ENCODE measurements at places on chromosomes 16 and 17.

- no peak for DNase-seq
Measured at GRCh38 chr17:80886641-80887573, 104.7 kb upstream of the CHMP6 start.

- DNase-seq, result no peak
Measured at GRCh38 chr17:18968345-18968744, 16.4 kb downstream of the SLC5A10 start.

DNA sequence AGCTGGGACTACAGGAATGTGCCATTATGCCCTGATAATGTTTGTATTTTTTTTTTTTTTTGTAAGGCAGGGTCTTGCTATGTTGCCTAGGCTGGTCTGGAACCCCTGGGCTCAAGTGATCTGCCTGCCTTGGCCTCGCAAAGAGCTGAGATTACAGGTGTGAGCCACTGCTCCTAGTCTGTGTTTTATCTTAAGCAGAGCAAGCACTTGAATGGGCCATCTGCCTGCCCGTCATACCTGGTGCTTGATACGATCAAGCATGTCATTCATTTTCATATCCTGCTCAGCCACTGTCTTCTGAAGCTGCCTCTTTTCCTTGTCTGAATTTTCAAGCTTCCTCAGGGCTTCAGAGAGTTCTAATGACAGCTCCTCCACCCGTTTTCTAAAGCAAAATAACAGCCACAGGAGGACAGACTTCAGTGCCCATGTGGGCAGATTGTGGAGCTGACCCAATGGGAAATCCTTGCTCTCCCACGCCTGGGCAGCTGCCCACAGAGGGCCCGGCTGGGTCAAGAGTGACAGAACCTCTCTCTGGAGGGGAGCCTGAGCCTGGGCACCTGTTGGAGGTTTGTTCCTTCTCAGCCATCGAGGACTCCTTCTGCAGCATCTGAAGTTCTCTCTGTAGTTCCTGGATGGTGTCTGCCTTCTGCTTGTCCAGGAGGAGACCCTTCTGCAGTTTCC is 36.5 kb downstream of the DHX38 start:
- no peak for DNase-seq

DNA sequence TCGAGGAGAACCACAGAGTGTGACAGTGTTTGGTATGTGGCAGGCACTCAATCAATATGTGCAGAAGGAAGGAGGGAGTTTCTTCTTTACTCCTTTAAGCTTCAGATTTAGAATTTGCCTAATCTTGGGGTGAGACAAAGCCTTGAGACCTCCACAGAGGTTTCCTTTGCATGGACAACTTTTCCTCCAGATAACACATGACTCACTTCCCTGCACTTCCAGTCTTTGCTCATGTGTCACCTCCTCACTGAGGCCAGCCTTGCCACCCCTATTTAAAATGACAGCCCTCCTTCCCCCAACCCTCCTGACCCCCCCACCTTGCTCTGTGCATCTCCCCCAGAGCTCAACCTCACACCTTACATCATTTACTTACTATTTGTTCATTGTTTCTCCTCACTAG is 17.4 kb upstream of the NOS2 start:
- no peak for DNase-seq

GRCh38 chr17:35432176-35433074 is at the start of gene SLFN12:
Gene SLFN12, minus strand, starts transcription at chr17:35432500. Its CDS starts 9,472 bp downstream, at chr17:35423028.
- DNase-seq, result peak; percentile 85

DNA sequence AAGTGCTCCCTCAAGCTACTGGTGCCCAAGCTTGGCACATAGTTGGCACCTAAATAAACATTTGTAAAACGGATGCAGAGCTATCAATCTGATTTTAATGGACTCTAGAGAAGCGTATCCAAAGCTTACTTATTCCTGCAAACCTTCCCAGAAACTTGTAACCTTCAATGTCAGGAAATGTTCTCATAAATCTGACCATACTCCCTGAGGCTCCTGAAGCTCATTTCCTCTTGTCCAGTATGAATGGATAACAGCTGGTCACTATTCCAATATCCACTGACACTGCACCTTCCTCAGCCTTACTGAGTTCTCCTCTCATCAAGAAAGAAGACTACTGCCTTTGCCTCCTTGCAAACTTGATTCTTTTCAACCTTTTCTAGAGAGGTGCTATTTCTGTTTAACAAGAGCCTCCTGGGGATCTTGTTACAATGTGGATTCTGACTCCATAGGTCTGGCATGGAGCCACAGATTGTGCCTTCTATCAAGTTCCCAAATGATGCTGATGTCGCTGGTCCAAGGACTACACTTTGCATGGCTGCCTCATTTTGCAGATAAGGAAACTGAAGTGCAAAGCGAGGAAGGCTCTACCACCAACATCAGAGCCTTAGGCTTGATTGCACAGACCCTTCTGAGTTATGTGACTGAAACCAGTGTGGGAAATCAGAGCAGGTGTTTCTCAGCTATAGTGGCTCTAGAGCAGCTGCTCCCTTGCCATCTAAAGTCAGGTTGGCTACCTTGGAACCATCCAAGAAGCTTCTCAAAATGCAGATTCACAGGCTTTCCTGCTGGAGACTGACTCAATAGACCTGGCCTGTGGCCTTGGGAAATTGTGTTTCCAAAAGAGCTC is 377.8 kb downstream of the SOX9 start:
- DNase-seq, result no peak

GRCh38 chr16:4780235-4780634 is 7.9 kb downstream of the SEPTIN12 start:
- DNase-seq, result no peak
